ENCODE measurements at places on chromosomes 2 and 18. TPM values are rescaled to one million over a fixed set of nuclear protein-coding genes. Genes with fewer than 3 reads are reported as not detected.
A peak's percentile ranks its signal among the peaks of the same experiment; 100 is the strongest.

- DNase-seq = no peak
Measured at GRCh38 chr2:10368491-10369231, 66.0 kb downstream of the HPCAL1 start.

GRCh38 chr2:58019229-58019628 lies 27.4 kb upstream of the VRK2 start:
- DNase-seq = no peak

KATNAL2 gene
- polyA plus RNA-seq = 5.9 TPM

SLC8A1 gene
- polyA plus RNA-seq = 7.6 TPM

PSMA8 gene
- polyA plus RNA-seq = not detected

DNA sequence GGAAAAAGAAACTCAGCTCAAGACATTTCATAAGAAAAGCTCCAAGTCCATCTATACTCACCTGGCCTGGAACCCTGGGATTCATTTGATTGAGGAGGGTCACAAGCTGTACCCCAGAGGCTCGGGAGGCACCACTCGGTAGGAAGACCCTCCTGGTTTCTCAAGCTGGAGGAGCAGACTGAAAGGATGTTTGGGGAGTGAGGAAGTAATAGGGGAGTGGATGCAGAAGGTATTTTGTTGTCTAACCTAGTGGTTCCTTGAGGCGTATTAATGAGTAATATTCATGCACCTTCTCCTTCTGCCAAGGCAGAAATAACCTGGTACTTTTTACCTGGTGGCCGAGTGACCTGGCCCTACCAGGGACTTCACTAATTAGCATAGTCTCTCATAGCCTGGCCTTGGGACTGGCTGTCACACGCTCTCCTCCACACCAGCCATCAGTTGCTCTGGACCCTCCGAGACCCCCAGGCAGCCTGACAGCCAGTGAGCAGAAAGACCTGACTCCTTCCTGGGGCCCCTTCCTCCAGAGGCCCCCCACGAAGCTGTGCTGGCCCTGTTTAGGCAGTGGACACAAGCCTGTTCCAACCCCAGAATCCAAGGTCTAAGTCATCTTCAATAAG lies 161.4 kb downstream of the BCL2 start:
- DNase-seq = no peak

SNX17 gene
- 88.8 TPM for polyA plus RNA-seq

UNC80 gene
- 2.6 TPM for polyA plus RNA-seq

GRCh38 chr2:68448671-68449653 lies 18.1 kb downstream of the FBXO48 start:
- no peak for DNase-seq

SNED1 gene
- polyA plus RNA-seq = 3.1 TPM

TANC1 gene
- 30.1 TPM for polyA plus RNA-seq

DNA sequence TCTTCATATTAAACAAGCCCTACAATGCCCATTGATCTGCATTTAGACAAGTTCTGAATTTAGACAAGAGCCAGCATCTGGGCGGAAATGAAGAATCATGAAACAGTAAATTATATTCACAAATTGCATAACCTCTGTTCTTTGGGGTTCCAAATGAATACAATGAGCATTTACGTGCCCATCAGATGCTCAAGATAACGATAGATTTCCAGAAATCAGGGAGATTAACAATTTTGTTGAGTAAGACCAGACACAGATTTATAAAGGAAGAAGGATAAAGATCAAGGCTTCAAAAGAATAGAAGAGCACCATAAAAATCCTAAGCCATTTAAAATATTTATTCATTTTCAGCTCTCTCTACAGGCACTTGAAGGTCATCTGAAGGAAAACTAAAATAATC lies 59.7 kb upstream of the CDH20 start:
- DNase-seq = no peak

- no peak for DNase-seq
Measured at GRCh38 chr2:11631462-11631861, 38.5 kb downstream of the NTSR2 start.

- DNase-seq = no peak
Measured at GRCh38 chr2:223365158-223365679, 236.9 kb downstream of the SCG2 start.

- no peak for DNase-seq
Measured at GRCh38 chr2:239765076-239765845, 259.9 kb downstream of the NDUFA10 start.

- DNase-seq = no peak
Measured at GRCh38 chr2:112880091-112880531, 30.9 kb upstream of the IL37 start.

DNA sequence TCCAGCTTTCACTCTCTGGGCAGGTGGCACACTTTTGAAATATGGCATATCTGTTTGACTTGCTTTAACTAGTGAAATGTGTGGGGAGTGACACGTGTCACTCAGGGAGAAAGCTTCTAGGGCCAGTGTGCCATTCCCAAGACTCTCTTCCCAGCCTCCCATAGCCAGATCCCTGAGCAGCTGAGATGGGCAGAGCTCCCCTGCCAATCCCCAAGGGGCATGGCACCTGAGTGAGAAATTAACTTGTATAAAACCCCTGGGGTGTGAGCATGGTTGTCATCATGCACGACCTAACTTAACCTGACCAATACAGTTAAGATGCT lies 39.0 kb upstream of the MARCO start:
- DNase-seq = no peak

DNA sequence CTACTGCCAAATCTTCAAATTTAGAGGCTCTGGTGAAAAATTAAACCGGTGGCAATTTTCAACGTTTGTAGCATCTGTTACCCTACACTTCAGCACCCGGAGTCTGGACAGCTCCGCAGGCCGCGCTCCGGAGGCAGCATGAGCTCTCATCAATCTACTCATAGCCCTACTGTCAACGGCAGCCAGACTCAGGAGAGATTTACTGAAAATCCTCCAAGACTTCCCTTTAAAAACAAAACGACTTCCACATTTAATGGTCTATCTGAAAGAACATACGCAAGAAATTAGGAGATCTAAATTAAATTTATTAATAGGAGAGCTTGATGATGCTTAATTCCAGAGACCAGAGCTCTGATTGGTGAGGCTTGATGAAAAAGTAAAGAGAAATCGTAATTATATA lies 970 bp upstream of the ADCYAP1 start:
- DNase-seq = peak; percentile 83

Data from muscle of back (tissue), 13 donors.